ENCODE measurements at places on chromosomes 7 and 10. TPM values are rescaled to one million over a fixed set of nuclear protein-coding genes. Genes with fewer than 3 reads are reported as not detected.

Gene GNB2
- total RNA-seq = 84.4 TPM

Gene HPSE2
- total RNA-seq = not detected

Gene SUN1
- 204 TPM for total RNA-seq

Gene OLAH
- under 0.01 TPM for total RNA-seq

Gene MKI67
- total RNA-seq = 15.7 TPM

Gene CDC14C
- not detected for total RNA-seq

Gene CEP55
- 32.0 TPM for total RNA-seq

Gene TAF6
- total RNA-seq = 25.1 TPM

Gene STAG3
- total RNA-seq = 1.1 TPM

Gene ELFN1
- under 0.01 TPM for total RNA-seq

Gene LRRD1
- total RNA-seq = 0.12 TPM

Gene CYP2W1
- total RNA-seq = not detected

Gene LIPJ
- under 0.01 TPM for total RNA-seq

Gene PDCD4
- 70.8 TPM for total RNA-seq

Gene AKR1B15
- not detected for total RNA-seq

Gene PPP1R17
- not detected for total RNA-seq

Gene VWDE
- not detected for total RNA-seq

Gene SFXN4
- total RNA-seq = 9.8 TPM

Gene PDK4
- total RNA-seq = 3.2 TPM

Gene GRID1
- not detected for total RNA-seq

Gene GNGT1
- total RNA-seq = not detected

Gene SLC29A4
- total RNA-seq = 0.40 TPM

Gene GHRHR
- total RNA-seq = not detected

Gene KAZALD1
- total RNA-seq = 78.5 TPM

Gene CFAP70
- total RNA-seq = 1.6 TPM

Gene MOGAT3
- not detected for total RNA-seq

Gene CRPPA
- total RNA-seq = 2.7 TPM

Gene AS3MT
- total RNA-seq = 8.2 TPM

Gene SLC13A1
- total RNA-seq = not detected

Gene NPSR1
- total RNA-seq = not detected

Gene RRP12
- 10.1 TPM for total RNA-seq

Gene FANK1
- 5.7 TPM for total RNA-seq

Gene DDX56
- total RNA-seq = 45.7 TPM

Gene TFR2
- total RNA-seq = 0.40 TPM

Gene TWIST1
- total RNA-seq = 31.2 TPM

Gene C10orf143
- 0.93 TPM for total RNA-seq

Gene FAM237B
- not detected for total RNA-seq

Gene UROS
- total RNA-seq = 71.5 TPM

Gene ZNF800
- 10.3 TPM for total RNA-seq

Gene SVOPL
- total RNA-seq = not detected

Gene VPS37D
- 2.9 TPM for total RNA-seq

Gene PLAU
- 37.4 TPM for total RNA-seq

Gene CLRN3
- not detected for total RNA-seq

Gene PCDH15
- not detected for total RNA-seq

Gene TYSND1
- 7.4 TPM for total RNA-seq

Gene CNNM1
- total RNA-seq = under 0.01 TPM

Gene TMEM225B
- total RNA-seq = 0.62 TPM

Gene ELN
- 55.2 TPM for total RNA-seq

Gene MPP7
- 0.53 TPM for total RNA-seq

Gene ALOX5
- total RNA-seq = not detected

Gene RGR
- not detected for total RNA-seq

Gene ANLN
- 80.6 TPM for total RNA-seq

Gene ADRA2A
- 4.2 TPM for total RNA-seq

All from aortic smooth muscle cell (primary cell).